ENCODE measurements at places on chromosomes 13 and 19.

DNA sequence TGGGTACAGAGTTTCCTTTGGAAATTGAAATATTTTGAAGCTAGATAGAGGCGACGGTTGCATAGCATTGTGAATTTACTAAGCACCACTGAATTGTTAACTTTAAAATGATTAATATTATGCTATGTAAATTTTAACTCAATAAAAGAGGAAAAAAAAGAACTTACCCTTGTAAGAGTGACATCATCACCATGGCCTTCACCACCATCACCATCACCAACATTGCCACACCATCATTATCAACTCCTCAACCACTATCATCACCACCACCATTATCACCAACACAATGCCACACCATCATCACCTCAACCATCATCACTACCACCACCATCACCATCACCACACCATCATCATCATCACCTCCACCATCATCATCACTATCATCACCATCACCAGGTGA, 113.9 kb downstream of the TUBA3C start:
- no peak for DNase-seq

DNA sequence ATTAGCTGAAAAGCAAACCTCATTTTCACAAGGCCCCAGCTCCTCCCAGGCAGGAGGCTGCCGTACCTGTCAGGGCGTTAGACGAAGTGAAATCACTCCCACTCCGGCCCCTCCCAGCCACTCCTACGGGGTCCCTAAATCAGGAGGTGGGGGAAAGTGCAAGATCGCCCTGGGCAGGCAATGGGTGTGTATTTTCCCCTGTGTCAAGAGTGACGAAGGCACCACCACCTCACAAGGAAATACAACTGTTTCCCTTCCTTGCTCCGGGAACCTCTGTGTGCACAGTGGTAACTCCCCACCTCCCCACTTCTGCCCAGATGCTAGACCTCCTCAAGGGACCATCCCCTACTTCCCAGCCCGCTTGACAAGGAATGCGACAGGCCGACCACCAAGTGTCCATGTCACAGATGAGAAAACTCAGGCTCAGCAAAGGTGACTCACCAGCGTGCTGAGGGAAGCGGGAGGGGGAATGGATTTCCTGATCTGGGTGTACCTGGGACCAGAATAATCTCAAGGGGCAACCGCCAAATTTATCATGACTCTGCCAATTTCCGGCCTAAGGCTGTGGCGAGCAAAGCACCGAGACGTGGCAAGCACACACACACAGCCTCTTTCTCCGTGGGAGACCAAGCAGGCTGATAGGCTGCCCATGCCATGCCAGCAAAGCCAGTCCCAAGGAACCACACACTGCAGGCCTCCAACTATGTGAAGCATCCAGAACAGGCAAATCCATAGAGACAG, 7.3 kb downstream of the PPP6R1 start:
- DNase-seq, result no peak

- no peak for DNase-seq
Observed at GRCh38 chr13:89514534-89515312, 1832.8 kb upstream of the MIR17HG start.

DNA sequence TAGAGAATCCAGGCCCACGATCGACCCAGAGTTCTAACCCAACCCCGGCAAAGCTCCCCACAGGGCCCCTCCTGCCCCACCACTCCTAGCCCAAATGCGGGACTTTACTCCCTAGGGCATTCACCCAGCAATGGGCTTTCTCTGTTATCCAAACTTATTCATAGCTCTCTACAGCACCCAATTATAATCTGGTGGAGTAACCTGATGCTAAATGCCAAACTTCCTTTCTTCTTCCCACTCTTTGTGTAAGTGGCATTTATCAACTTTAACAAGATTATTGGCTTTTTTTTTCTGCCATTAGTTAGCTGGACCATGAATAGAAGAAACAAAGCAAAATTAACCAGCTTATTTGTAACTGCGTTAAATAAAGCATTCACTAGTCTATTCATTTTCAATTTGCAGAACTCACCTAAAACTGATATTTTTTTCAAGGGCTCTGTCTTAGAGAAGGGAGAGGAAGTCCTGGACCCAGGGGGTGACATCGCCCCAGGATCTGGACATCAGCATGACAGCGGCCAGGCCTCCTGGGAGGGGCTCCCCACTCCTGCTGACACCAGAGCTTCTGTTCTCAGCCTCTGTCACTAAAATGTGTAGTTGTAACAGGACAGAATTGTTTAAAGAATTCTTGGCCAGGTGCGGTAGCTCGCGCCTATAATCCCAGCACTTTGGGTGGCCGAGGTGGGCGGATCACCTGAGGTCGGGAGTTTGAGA, 1.5 kb downstream of the FAM124A start:
- DNase-seq, result no peak

- DNase-seq, result no peak
Observed at GRCh38 chr13:45416516-45417128, 1.6 kb downstream of the SLC25A30 start.

DNA sequence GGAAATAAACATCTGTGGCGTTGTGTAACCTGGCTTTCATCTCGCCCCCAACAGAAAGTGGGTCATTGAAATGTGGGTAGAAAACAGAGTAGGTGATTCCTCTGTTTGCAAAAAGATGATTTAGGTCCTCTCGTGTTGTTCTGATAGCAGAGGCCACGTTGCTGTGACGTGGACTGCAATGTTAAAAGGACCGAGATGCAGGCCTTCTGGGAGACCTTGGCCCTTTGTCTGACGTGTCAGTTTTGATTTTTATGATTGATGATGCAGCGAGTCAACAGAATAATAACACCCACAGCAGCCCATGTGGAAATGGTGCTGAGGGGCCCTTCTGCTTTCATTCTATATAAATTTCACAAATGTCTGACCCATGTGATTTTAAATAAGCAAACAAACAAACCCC, 68.9 kb downstream of the FGF9 start:
- no peak for DNase-seq

DNA sequence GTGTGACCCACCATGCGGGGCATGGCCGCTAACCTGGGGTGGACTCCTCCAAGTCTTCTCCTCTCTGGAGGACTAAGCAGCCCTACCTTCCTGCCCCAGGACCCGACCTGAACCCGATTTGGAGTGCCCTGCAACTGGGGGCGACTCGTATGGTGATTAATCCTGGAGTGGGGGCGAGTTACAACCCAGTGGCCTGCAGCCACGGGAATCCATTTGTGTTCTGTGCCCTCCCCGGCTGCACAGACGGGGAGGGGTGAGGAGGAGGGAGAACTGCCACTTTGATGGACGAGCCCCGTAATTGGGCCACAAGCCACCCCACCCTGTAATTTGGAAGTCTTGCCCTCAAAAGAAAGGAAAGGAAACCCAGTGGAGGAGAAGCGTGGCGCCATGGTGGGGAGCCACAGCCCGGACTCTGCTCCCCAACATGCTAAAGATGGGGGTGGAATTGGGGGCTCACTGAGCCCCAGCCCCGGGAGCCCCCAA, 18.0 kb downstream of the PRR36 start:
- DNase-seq, result no peak

DNA sequence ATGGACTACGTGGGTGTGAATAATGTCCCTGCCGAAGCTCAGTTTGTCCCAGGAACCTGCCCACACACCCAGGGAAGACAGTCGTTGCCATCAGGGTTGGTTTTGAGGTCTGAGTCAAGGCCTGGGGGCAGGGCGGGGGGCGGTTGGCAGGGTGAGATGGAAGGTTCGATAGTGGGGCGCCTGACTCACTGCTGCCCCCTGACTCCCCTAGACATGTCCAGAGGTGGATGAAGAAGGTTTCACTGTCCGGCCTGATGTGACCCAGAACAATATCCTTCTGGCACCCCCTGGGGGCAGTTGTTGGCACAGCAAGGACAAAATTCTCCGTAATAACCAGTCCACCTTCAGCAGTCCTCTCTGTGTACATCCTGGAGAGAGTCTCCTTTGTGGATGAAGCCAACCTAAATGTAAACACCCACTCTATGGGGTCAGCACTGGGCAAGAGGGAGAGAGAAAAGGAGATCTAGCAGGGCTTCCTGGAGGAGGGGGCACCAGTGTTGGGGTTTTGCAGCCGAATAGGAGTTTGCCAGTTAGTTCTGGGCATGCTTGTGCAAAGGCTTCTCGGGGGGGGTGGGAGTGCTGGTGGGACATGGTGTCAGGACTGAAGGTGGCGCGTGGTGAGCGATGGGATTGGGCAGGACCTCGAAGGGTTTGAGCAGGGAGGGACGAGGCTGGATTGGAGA, 19.6 kb upstream of the B3GNT3 start:
- DNase-seq, result no peak

- DNase-seq, result no peak
Observed at GRCh38 chr13:82196087-82196486, 1686.2 kb downstream of the SLITRK1 start.

DNA sequence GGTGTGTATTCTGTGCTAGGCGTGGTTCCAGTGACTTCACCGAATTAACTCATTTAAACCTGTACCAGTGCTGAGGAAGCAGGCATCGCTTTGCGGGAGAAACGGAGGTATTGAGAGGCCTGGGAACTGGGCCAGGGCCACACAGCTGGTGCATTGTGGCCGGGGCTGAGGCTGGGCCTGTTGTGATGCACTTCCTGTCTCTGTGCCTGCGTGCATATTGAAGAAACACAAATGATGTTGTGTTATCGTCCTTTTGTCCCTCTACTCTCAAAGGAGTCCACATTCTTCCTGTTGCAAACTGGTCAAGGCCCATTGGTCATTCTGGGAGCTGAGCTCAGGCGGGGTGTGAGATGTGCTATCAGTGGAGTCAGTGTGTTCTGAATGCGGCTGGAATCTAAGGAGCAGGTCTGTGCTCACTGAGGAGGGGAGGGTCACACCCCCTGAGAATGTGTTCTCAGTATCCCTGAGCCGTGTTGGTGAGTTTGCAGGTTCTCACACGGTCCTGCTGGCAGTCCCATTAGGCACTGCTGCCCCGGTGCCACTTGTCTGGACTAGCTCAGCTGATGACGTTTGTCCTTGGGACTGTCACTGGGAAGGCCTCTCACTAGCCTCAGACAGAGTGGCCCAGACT, 62.1 kb downstream of the ARHGEF7 start:
- DNase-seq, result no peak

DNA sequence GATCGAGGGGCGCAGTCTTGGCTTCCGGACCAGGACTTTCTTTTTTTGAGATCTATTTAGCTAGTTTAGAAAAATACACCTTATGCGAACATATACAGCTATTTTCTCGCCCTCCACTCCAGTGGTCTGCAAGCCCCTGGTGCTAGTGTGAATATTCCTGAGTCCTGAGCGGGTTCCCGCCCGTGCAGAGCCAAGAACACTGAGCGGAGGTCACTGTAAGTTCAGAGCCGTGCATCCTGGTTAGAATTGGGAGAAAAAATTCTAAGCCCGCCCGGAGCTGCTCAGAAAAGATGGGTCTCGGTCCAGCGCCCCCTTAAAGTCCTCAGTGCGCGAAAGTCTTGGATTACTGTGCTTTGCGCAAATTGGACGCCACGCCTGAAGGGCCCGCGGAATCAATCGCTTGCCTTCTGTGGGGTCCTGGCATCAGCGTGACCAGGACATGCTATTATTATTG, 117.7 kb downstream of the KCNRG start:
- no peak for DNase-seq

GRCh38 chr13:35600137-35600536, 123.6 kb upstream of the MAB21L1 start:
- no peak for DNase-seq

DNA sequence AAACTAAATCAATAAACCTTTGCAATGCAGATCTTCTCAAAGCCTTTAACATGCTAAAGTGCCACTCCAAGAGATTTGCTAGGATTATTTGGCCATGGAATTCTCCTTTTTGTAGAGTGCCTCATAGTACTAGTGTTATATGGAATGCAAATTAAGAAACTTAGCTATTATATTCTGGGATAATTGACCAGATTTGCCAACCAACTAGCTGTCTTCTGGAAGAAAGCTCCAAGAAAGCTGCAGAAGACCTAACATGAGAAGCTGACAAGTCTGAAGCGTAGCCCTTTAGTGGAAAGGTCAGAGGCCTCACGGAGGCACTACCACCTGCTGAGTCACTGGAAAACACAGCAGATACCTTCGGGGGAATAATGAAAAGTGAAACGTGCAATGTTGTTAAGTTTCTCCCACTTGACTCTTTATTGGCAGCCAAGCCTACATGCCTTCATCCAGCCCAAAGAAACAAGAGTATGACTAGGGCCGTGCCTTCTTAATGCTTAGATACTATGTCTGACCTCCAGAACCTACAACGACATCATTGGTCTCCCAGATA, 29.8 kb upstream of the KATNAL1 start:
- DNase-seq, result no peak

DNA sequence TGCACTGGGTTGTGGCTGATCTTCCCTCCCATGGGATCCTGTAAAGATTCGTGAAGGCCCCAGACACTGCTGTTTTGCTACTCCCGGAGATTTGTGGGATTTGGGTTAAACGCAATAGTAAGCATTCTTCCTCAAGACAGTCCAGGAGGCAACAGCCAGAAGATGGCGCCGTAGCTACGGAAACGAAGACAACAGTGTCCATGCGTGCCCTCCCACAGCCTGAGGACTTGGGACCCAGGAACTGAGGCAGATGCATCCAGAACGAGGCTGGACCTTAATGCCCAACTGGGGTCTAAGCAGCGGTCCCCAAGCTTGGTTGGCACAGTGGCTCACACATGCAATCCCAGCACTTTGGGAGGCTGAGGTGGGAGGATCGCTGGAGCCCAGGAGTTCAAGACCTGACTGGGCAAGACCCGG, 57.6 kb upstream of the ZNF507 start:
- no peak for DNase-seq

DNA sequence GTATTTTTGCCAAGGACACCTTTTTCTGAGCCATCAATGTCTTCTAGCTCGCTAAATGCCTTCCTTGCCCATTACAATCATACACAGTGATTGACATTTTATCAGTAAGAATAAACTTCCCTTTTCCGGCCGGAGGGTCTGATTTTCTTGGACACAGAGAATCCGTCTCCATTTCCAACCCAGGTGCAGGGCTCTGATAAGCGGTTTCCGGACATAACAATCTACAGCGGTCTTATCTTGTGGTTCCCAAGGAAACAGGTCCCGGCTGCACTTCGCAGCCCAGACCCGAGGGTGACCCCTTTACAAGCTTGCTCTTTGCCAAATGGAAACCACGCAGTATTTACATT, 5.1 kb upstream of the ZNF77 start:
- no peak for DNase-seq

- DNase-seq, result no peak
Observed at GRCh38 chr13:106213028-106213757, 322.3 kb downstream of the EFNB2 start.

GRCh38 chr13:37929308-37929707, 59.7 kb upstream of the TRPC4 start:
- DNase-seq, result no peak

GRCh38 chr19:19554074-19555023, 16.3 kb downstream of the CILP2 start:
- no peak for DNase-seq

- no peak for DNase-seq
Observed at GRCh38 chr19:33358408-33358807, 15.1 kb upstream of the CEBPG start.

DNA sequence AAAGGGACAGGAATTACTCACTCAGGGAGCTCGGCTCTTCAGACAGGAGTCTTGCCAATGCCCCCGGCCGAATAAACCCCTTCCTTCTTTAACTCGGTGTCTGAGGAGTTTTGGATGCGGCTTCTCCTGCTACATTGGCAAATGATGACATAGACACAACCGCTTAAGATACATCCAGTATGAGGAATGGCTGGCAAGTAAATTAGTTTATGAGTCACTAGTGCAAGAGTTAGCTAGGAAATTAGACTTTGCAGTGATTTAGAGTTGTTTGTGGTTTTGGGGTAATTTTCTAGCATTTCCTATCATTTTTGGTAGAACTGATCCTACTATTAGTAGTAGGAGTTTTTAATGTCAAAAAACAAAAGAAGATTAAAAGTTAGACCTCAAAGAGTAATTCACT, 166.2 kb downstream of the SLITRK1 start:
- DNase-seq, result no peak

Measured in NCI-H187 (cell line).